Esophagus squamous epithelium (tissue), 5 donors: ENCODE measurements at places on chromosomes 1 and 21.

- DNase-seq: no peak
Measured at GRCh38 chr1:157925419-157926166, 67.9 kb upstream of the KIRREL1 start.

- no peak for DNase-seq
Measured at GRCh38 chr1:44831516-44831915, 11.5 kb downstream of the PTCH2 start.

- DNase-seq: no peak
Measured at GRCh38 chr1:65341381-65341780, 32.0 kb downstream of the DNAJC6 start.

DNA sequence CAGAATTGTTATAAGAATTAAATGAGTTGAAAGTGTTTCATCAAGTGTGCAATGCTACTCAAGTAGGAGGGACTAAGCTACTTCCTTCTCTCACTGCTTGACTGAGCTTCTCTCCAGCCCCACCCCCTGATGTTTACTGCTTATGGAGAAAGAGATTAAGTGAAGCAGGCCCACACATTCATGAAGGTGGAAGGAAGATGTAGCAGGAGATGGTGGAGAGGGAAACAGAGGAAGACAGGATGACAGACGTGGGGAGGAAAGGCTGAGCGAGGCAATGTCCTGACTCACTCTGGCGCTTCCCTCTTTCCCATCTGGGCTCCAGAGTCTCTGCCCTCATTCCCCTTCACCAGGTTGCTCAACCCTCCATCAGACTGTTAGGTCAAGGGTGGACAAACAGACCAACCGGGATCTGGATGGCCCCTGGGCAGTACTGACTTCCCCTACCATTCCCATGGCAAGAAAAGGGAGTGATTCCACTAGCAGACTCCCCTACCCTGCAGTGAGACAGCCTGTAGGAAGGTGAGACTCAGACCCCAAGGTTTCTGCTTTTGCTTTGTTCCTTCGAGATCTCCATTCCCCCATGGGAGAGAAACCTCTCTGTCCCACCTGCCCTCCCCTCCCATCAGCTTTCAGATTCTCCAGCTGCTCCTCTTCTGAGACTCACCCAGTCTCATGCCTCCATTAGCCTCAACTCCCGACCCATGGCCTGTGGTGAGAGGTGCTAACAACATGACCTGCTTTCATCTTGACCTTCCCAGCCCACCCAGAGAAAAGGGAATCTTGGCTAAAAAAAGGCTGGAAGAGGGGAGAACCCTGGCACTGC is 3.1 kb upstream of the ARHGEF2 start:
- DNase-seq: no peak

DNA sequence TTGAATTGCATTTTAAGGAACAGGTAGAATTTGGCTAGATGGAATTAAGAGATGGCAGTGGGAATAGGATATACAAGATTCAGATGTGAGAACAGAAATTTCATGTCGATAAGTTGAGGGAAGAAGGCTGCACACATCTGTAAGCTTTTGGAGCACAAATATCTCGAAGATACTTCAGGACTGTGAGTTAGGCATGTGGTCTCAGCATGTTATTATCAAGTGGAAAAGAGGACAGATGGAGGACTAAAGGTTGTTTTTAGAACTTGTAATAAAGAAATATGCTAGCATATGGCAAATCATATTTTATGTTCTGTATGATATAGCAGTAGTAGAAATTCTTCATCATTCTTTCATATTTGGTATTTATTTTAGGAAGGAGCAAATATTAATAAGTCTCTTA is 61.5 kb downstream of the KIF1B start:
- no peak for DNase-seq

GRCh38 chr1:22051607-22052114 is 848 bp upstream of the CDC42 start:
- no peak for DNase-seq

DNA sequence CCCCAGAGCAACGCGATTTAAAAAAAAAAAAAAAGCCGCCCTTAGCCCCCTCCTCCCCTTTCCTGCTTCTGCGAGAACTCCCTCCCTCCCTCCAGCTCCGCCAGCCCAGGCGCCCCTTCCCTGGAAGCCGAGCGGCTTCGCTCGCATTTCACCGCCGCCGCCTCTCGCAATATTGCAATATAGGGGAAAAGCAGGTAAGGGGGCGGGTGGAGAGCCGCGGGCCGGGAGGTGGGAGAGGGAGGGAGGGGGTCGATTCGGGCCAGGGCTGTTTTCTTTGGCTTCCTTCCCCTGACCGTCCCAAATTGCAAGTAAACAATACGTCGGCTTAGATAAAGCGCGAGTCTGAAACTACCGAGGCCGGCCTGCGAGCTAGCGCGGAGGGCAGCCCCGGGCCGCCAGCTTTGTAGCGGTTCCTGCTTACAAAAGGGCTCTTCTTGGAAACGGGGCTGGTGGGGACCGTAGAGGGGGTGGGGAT is 408 bp downstream of the LMO4 start:
- DNase-seq: no peak

DNA sequence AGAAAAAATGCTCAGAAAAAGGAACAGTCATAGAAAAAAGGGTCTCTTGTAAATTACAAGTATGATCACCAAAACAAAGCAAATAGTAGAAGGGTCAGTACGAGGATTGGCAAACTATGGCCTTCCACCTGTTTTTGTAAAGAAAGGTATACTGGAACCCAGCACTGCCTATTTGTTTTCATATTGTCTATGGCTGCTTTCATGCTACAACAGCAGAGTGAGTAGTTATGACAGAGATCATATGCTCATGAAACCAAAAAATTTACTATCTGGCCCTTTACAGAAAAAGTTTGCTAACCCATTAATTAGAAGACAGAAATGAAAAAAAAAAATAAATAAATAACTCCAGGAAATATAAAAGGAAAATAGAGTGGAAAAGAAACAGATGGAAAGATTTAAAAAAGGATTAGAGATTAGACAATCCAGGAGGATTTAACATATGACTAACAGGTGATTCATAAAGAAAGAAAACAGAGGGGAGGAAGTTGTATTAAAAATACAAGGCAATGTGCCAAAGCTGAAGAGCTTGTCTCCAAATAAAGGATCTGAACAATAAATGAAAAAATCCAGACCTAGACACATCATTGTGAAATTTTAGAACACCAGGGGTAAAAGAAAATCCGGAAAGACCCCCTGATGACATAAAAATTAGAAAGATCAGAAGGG is 108.5 kb upstream of the SERTAD4 start:
- no peak for DNase-seq

DNA sequence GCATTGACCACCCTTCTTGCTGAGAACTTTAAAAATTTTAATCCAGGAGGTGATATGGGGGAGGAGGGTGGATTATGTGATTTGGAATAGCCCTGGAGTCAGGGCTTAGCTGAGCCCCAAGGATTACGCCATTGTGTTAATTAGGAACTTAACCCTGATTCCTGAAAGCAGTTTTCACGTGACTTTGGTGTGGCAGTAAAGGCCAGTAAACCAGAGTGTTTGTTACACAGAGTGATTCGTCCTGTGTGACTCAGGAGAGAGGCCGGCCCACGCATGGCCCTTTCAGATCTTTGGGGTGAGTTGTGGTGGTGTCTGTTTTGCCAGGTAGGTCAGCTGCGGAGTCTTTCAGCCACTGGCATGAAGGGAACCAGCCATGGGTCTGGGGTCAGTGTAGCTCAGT is 107.6 kb downstream of the NOS1AP start:
- DNase-seq: no peak

GRCh38 chr1:225464851-225465792 is 37.3 kb upstream of the LBR start:
- DNase-seq: no peak

- DNase-seq: no peak
Measured at GRCh38 chr1:8727809-8728213, 89.6 kb downstream of the RERE start.

GRCh38 chr1:227947676-227948492 is at the start of gene WNT9A:
Gene WNT9A (minus strand): TSS chr1:227947932. CDS start chr1:227947887, 45 bp downstream.
- DNase-seq: no peak

GRCh38 chr1:206449565-206449964 is 20.7 kb upstream of the IKBKE start:
- DNase-seq: no peak

DNA sequence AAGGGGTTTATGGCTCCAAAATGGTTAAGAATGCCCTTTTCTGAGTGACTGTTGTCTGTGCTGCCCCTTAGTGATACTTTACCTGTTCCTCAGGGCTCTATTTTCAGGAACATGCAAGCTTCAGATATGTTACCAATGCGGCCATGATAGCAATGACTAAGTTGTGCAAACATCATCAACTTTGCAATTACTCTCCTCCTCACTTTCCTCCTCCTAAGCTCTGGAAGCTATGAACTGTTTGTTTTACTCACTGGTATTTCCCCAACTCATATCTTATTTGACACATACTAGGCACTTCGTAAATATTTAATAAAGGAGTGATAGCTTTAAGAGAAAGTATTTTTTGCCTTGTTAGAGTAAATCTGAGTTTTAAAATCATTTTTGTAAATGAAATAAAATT is 53.8 kb downstream of the RWDD3 start:
- DNase-seq: no peak

- no peak for DNase-seq
Measured at GRCh38 chr1:82215056-82215852, 414.5 kb downstream of the ADGRL2 start.

- DNase-seq: no peak
Measured at GRCh38 chr1:211386921-211387320, 60.3 kb downstream of the TRAF5 start.

DNA sequence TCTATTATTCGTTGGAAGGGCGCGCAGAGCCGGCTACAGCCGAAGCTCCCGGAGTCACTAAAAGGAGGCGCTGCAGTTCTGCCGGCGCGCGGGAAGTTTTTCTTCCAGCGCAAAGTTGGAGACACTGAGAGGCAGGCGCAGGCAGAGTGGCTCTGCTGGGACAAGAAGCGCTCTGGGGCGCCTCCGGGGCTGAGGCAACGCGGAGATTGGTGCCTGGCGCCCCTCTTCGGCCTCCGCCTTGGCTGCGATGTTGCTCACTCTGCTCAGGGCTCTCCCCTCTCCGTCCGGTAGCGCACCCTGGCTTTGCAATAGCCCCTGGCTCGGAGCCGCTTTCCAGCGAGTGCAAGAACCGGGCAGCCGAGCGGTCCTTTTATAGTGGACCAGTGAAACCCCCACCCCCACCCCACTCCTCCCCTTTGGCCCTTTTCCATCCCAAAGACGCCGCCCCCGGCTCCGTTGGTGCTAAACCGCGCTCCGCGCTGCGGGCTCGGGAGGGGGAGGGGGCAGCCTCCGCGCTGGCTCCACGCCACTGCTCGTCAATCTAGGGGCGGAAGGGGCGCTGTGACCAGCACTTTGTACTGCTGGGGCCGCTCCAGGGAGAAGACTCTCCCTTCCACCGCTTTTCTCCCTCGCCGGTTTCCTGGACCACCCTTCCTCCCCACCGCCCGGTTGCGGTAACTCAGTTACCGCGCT is at the start of gene ADAMTS1:
TSS of gene ADAMTS1 (minus strand) at position 344 of the 693 bp plus-strand sequence. CDS start 455 bp downstream, outside the sequence.
- DNase-seq: no peak

GRCh38 chr21:33828083-33828482 is 87.5 kb downstream of the ATP5PO start:
- DNase-seq: no peak

GRCh38 chr1:206715552-206716158 is 30.9 kb downstream of the MAPKAPK2 start:
- no peak for DNase-seq

DNA sequence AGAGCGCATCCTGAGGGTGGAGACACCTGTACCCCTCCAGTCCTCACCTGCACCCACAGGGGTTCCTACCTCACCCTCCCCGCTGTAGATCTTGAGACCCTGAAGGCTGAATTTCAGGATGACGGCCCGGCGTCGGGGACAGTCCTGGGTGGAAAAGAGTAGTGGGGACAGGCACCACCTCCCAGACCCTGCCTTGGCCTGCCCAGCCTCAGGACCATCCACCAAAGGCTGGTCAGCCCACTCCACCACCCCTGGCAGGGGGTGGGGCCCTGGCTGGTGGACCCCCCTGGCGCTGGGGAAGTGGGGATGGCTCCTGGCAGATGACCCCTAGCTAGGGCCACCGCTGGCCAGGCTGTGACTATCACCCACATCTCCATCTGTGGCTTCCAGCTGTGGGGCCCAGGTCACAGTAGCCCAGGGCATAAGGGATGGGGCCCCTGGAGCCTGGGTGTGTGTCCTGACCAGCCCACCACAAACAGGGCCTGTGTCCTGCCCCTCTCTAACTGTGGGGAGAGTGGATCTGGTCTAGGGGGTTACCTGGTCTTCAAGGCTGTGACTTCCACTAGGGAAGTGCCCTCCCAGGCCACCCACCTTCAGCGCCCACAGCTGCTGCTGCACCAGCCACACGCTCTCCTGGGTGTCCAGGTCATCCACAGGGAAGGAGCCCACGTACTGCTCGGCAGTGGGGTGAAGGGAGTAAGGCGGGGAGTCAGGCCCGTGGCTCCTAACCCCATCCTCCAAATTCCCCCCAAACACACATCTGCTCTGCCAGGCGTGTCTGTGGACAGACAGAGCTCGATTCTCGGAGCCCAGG is 5.4 kb downstream of the SH2D5 start:
- DNase-seq: no peak

DNA sequence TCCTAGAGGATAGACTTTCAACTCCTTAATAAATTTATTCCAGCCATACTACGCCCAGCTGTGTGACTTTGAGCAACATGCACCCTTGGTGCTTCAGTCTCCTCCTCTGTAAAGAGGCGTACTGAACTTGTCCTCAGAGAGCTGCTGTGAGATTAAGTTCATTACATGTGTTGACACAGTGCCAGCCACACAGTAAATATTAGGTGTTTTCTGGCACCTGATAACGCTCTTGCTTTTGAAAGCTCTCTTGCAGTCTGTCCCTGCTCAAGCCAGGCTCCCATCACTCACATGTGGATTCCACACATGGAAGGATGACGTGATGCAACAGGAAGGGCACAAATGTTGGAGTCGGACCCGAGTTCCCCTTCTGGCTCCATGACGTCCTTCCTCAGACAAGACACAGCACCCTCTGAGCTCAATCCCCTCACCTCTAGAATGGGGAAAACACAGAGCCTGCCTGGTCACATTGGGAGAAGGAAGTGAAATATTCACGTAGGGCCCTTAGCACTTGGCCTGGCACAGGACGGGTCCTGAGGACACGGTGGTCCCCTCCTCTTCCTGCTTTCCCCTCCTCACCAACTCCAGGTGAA is 7.7 kb downstream of the IFNLR1 start:
- DNase-seq: no peak

GRCh38 chr1:61436016-61436415 is 288.9 kb downstream of the TM2D1 start:
- DNase-seq: no peak

- DNase-seq: no peak
Measured at GRCh38 chr1:185537596-185537995, 196.6 kb upstream of the HMCN1 start.

DNA sequence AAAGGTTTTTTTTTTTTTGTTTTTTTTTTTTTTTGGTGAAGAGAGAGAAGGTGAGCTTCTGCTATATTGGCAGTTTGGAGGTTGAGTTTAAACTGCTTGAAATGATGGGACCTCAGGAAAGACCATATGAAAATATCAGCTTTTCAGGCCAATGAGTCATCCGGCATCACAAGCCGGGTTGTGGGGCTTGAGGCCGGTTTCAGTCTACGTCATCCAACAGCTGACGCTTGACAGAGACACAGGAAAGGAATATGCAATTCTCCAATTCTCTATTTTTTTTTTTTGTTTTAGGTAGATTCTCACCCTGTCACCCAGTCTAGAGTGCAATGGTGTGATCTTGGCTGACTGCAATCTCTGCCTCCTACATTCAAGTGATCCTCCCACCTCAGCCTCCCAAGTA is 52.4 kb downstream of the KCNJ6 start:
- no peak for DNase-seq
